ENCODE measurements at places on chromosomes 11 and 22.

DNA sequence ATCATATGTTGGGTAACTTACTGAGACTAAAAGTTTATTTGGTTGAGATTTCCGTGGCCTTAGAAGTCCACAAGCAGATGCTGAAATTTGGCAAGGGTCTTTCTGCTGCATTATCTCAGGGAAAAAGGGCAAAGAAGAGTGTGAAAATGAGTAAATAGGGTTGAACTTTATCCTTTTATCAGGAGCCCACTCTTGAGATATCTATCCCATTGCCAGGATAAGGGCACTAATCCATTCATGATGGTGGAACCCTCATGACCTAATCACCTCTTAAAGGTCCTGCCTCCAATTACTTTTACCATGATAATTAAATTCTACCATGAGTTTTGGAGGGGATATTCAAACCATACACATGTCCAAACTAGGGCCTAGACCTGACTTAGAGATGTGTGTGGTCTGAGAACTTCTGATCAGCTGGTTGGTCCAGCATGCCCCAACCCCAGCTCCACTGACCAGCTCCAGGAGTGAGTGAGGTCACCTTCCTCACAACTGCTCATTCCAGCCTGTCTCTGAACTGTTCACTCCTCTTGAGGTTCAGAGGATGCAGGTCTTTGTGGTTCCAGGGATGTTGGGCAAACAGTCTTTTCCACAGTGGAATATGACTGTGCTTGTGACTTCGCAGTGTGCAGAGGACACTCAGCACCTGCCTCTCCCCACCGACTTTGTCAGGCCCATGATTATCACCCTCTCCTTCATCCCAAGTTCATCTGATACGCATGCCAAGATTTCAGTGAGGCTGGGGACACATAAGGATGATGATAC is 130.1 kb upstream of the TOP3B start:
- no peak for DNase-seq

GRCh38 chr22:37887584-37888378 is 18.3 kb upstream of the MICALL1 start:
- DNase-seq, result no peak

DNA sequence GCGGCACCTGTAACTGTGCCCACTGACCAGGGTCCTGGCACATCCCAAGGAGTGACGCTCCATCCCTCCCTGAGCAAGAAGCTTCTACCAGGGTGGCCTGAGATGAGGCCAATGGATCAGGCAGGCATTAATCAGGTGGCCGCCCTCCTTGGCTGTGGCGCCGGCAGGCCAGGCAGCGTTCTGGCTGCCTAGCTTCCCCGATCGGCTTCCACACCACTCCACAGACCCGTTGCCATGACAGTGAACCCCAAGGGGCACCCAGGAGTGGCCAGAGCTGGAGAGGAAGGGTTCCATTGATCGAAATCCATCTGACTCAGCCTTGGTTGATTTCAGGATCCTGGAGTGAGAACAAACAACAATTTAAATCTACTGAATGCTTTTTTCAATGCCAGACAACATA is 20.5 kb downstream of the LRRC55 start:
- no peak for DNase-seq

DNA sequence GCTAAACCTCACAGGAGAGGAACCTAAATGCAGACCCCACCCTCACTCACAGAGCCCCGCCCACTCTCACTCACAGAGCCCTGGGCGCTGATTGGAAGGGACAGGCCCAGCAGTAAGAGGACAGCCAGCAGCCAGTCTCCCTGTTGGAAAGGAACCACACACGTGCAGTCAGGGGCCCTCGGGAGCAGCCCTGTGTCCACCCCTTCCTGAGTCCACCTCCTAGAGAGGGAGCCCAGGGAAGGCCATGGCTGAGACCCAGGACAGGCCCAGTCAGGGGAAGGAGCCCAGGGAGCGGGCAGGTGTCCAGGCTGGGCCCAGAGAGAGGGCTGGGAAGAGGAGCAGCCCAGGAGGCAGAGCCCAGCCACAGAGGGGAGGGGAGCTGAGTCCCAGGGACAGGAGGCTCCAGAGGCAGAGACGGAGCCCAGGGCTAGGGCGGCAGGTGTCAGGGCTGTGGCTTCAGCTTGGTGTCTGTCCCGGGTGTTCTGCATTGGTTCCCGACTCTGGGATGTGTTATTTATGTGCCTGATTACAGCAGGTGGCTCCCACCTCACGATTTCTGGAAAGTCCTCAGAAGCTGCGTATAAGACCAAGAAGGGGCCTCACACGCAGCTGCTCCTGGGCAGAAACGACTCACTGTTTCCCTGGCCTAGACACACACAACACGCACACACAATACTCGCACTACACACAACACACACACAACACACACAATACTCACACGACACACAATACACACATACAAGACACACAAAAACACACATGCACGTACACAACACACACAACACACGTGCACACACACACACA is 9.0 kb upstream of the APOBEC3H start:
- DNase-seq, result no peak

GRCh38 chr11:68889948-68890446 is 13.6 kb downstream of the MRPL21 start:
- no peak for DNase-seq

- no peak for DNase-seq
These were observed 92.1 kb downstream of the PKNOX2 start for GRCh38 chr11:125256541-125257189.

DNA sequence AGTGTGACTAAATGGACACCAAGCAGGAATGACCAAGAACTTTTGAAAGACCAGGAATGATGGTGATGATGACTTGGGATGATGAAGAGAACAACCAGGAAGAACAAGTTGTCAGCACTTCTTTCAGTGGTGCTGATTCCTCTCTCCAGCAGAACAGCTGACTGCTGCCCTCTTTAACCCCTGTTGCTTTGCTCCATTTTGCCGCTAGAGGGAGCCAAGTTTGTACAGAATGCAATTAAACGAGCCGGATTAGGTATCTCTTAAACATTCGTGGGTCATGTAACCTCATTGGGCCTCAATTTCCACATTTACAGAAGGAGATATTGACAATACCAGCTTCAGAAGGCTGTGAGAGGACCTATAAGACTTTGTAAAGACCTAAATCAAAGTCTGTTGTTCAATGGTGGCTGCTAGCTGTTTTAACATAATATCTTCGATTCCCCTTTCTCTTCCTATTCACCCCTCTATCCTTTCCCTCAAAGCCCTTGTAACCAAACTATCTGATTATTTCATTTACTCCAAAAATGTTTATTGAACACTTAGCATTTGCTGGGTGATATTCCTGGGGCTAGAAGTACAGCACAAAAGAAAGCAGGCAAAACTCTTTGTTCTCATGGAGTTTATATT is 1.9 kb downstream of the OR4S1 start:
- no peak for DNase-seq

DNA sequence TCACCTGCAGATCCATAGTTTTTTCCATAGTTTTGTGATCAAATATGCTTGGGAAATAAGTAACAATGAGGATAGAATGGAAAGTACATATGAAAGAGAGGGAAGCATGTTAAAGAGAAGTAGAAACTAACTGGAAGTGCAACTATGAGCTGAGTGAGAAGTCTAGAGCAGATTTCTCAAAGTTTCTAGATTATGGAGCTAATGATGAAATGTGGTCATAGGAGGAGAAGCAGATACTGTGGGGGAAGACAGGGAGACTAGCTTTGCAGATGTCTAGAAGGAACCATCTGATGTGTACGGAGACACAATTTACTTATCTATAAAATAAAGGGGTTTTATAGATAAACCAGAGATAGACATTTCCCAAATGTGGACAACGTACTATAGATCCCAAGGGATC is 37.1 kb downstream of the RELT start:
- DNase-seq, result no peak
